ENCODE measurements at places on chromosomes 2 and 18.

GRCh38 chr2:4529738-4530137 is 826.4 kb downstream of the DCDC2C start:
- DNase-seq, result no peak

DNA sequence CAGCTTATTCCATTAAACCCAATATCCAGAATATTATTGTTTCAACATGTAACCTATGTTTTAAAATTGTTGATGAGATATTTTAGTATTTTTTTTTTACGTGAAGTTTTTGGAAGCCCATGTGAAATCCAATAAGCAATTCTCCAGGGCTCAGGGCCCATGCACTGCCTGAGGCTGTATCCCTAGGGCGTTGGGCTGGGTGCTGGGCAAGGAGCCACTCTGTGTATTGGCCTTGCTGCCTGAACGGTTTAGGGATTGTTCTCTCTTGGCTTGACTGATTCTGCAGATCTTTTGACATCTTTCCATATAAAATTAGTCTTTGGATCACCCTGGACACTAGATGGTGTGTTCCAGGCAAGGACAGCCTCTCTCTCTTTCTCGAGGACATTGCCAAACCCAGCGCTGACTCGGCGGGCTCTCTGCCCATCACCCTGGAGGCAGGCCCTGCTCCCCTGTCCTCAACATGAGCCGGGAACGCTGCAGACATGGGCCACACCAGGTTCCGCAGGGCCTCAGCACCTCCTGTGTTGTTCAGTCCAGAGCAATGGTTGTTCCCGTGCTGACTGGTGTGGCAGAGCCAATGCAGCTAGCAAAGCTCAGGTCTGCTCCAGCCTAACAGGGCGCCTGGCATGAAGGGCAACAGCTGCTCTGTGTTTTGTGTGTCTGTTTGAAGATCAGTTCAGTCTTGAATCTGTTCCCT is 163.0 kb downstream of the SEPTIN10 start:
- DNase-seq, result peak; percentile 63

- DNase-seq, result no peak
Observed at GRCh38 chr2:236776695-236777251, 207.1 kb downstream of the ACKR3 start.

GRCh38 chr2:113211226-113212105 is 37.7 kb downstream of the PSD4 start:
- DNase-seq, result no peak

- peak; percentile 93 for DNase-seq
Observed at GRCh38 chr18:5058768-5059695, 138.0 kb downstream of the AKAIN1 start.

- DNase-seq, result no peak
Observed at GRCh38 chr2:120669971-120670370, 65.7 kb upstream of the GLI2 start.

DNA sequence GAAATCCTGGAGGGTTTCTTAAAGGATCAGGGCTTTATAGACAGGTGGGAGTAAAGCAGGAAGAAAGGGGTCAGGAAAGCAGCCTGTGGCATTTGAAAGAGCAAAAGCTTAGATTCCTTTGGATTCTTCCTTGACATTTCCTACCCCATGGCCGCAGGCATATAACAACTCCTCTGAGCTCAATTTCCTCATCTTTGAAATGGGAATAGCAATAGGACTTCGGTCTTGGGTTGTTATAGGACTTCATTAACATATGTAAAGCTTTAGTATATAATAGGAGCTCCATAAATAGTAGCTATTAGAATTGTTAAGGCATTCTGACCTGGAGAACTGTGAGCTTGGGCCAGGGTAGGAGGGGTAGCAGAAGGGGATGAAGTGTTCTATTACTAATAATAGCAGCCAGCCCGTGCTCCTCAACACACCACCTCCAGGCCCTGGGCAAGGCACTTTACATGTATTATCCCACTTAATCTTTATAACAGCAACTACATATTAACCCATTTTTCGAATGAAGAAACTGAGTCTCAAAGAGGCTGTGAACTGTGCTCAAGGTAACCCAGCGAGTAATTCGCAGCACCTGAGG is 10.6 kb downstream of the ZFP36L2 start:
- DNase-seq, result no peak

DNA sequence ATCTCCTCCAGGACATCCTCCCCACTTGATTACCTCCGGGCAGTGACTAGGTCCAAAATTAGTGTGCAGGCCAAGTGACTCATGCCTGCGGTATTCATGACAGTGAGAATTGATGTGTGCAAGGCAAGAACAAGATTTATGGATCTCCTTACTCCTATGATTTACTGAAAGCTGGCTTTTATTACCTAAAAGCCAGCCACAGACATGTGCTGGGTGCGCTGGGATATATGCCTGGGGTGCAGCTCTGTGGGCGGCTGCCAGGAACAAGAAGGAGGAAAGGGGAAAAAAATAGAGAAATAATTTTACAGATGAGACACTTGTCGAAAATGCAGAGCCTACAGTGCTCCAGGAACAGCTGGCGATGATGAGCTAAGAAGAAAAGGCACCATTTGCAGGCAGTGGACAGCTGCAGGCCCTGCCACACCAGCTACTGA is 359.3 kb downstream of the CMPK2 start:
- DNase-seq, result no peak
